T-helper 1 cell (primary cell): ENCODE measurements at places on chromosomes 5 and 9.

GRCh38 chr9:111975709-111976108, 79.1 kb downstream of the UGCG start:
- no peak for DNase-seq

DNA sequence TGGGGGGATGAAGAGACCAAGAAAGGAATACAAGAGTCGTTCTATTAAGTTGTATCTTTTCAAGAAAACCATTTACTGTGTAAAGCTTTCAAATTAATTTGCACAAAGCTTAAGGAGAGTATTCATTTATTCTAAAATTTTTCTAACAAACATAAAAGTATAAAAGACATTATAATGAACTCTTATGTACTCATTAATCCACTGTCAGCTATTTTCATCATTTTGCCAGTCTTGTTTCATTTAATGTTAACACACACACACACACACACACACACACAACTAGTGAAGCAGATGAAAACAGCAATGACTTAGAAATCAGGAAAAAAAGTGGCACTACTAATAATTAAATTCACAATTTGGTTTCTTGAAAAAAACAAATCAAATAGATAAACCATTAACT, 176.7 kb downstream of the TLE1 start:
- no peak for DNase-seq

DNA sequence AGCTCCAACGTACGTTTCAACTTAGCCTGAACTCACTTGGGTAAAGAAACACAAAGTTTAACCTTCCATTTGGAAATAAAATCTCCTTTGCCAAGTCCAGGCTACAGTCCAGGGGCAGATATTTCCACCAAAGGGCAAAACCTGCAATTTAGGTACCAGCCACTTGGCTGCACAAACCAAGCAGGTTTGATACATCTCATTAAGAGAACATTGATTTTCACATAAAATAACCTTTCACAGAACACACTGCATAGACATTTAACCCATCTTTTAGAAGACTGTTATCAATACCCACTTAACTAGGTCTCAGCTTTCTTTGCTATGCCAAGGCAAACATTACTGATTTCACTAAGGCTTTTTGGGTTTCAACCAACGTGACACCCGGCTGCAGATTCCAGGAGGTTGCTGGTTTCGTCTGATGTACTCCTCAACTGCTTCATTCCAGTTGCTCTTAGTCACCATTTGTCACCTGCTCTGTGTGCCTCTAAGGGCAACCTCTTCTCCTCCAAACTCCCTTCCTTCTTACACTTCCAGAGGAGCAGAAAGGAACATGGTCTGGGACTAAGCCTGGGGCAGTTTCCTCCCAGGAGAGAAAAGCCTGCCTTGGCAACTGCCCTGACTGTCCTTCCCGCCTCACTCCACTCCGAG, 67.1 kb downstream of the EPB41L4B start:
- DNase-seq: no peak

DNA sequence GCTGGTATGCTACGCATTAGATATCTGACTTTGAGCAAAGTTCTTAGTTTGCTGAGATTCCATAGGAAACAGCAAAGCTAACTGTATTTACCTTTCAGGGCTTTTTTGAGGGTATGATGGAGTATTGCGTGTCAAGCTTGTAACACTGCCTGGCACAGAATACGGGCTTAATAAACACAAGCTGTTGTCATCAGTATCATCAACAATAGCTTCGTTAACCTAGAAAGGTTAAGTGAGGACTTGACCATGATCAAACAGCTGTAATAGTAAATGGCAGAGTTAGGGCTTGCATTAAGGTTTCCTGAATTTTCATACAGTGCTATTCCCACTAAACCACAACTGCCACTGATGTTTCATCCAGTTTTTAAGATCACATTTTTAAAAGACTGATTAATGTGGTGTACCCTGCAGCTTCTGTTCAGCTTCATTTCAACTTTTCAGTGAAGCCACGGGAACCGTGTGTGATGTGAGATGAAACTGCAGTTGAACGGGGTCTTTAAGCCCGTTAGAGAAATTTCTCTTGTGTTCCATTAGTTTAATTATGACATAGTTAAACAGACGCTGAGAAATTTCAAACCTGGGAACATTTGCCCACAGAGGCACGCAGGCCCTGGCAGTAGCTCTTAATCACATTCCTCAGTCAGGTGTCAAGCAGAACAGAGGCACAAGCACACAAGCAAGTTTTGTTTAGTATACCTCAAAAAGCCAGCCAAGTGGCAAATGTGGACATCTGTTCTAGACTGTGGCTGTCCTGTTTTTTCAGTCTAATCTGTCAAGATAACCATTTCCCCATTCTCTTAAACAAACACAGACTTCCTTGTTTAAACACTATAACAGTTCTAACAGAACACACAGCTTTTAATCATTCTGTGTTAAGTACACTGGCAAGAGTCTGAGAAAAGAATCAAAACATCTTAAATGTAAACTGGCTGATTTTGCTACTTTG, 147.1 kb downstream of the ZNF608 start:
- DNase-seq: no peak

DNA sequence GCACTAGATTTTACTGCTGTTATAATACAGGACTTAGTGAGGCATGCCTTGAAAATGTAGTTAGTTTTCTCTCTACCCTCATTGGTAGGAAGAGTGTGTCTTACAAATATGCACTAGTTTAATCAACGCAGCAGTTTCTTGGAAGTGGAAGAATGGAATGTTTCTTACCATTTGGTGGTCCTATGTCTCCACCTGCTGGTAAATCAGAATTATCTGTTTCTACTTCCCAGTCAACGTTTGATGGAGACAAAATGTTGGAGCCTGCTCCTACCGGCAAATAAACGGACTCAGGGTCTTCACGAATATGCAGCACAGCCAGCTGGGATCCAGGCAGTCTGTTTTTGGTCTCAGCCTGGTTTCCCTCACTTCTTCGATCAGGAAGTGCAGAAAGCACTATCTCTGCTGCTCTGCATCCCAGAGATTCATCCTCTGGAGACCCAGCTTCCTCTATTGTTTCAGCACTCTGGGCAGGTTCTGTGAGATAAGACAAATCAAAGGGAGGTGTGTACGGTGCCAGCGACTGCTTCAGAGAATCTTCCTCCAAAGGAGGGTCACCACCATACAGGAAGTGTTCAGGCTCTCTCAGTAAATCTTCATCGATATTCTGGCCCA, 59.5 kb upstream of the PCA3 start:
- DNase-seq: peak; percentile 3

GRCh38 chr9:128910906-128911305, 9.9 kb upstream of the PHYHD1 start:
- no peak for DNase-seq

- DNase-seq: no peak
Observed at GRCh38 chr9:106892632-106893031, 29.7 kb downstream of the ZNF462 start.

DNA sequence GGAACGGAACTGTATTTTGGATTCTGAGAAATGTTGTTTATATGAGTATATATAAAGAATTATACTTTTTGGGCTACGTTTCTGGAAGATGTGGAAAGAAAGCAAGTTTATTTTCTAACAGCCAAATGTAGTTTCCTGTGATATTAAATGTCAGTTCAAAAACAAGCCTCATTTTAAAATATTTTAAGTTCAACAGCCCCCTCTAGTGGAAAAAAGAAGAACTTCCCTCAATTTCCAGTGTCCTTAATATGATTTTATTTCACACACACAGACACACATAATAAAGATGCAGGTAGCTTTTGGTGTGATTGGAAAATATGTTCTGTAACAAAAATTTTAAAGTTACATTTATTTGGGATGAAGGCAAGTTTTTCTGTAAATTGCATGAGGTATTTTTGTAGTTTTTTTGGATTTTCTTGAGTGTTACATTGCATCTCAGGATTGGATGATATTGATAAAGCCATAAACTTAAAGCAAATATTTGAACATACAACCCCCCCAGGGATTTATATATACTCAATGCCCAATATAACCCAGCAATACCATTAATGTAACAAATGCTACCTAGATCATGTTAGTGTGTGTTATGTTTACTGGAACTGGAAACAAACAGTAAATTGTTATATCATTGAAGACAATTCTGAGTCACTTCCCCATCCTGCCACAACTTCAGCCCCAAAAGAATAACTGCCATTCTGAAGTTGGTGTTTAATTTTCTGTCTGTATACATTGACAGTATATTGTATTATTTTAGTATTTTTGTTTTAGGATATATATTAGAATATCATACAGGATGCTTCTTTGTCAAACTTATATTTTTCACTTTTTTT, 54.0 kb downstream of the CCDC171 start:
- peak; percentile 57 for DNase-seq

DNA sequence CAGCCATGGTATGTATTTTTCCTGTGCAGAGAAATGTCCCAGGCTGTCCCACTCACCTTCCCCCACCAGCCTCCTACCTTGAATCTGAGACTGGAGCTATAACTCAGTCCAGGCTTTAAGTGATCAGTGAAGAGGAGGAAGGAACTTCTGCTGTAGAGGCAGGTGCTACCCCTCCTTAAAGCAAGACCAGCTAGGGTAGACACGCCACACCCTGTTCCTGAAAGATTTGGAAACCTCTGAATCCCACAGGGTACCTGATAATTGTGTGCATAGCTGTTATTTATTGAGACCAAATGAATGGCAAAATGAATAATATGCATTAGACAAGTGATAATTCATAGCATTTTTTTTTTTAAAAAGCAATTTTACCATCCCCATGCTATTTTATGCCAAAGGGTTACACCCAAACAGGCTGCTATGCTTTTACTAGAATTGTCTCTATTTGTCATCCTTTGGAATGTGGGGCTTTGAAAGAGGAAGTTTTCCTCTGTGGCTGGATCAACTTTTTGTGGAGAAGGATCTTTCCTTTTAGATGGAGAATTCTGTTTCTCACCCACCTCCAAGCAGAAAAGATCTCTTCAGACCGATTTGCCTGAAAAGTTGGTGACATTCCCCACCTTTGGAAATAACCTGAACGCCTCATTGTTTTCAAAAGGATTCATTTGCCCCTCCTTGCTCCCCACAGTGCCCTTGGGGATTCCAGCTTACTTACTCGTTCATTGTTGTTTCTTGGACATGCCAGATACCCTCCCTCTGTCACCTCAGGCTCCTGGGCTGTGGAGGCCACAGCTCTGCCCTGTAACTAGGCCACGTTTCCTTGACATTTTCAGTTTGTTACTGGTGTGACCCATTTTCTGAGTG, 248.7 kb downstream of the NR3C1 start:
- no peak for DNase-seq

DNA sequence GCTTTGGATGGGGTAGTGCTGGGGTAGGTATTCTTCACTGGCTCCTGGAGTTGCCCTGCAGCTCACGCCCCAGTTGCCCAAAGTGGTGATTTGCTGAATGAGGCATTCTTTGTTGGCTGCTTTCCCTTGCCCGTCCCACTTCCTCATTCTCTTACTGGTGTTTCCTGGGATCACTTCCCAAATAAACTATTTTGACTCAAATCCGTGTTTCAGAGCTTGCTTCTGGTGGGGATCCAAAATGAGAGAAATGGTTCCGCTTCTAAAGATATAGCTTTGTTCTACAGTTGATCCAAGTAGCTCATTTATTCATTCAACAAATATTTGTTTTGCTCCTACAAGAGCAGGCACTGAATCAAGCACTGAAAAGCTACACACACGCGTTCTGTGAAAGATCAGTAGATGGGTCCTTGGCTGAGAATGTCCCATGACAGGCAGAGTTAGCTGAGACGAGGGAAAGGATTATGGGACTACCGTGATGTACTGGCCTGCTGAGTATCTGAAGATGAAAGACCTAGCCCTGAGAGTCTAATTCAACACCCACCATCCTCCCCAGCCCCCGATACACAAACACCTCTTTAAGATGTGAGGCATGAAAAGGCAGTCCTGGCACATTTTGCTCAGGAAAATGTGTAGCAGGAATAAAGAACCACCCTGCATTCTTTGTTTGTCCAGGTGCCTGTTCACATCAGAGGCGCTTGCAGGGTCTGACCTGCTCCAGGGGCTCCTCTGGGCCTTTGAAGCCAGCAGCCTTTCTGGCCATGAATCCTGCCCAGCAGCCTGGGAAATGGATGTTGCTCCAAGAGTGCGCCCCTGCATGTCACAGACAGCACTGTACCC, 143.1 kb upstream of the RANBP3L start:
- DNase-seq: no peak

GRCh38 chr5:167128581-167128980, 1162.9 kb upstream of the WWC1 start:
- DNase-seq: no peak

DNA sequence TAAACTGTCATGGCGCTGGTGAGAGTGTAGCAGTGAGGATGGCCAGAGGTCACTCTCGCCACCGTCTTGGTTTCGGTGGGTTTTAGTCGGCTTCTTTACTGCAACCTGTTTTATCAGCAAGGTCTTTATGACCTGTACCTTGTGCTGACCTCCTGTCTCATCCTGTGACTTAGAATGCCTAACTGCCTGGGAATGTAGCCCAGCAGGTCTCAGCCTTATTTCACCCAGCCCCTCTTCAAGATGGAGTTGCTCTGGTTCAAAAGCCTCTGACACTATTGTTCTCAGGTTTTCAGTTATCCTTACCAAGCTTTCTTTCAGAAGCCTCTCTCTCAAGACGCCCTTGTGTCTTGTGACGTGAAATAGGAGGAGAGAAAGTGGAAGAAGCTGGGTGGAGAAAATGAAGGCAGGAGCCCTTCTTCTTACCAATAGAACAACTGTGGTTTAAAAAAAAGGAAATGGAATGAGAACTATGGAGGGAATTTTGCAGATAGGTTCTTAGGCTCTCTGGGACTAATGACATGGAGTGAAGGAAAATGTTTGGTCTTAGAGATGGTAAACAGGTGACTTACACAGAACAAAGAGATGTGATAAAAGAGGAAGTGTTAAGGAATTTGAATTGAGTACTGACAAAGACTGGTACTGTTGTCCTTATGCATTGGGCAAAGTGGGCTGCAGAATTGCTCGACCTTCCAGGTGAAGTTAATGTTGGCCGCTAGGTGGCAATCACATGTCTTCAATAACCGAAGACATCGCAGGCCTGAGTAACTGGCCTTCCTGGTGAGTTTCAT, 133.3 kb upstream of the RAI14 start:
- peak; percentile 40 for DNase-seq

DNA sequence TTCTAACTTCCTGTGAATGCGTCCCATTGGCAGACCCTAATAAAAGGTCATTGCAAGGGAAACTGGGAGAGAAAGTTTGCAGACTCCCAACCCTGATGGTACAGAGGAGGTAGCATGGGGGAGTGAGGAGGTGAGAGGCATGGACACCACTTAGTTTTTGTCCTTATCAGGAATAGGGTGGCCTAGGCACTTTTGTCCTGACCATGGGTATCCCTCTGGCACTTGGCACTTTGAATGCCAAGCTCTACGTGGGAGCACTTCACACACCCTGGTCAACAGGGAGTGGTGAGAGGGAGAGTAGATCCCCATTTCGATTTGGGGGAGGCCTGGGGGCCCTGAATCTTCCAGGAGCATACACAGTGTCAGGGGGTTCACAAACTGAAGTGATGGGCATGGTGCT, 75.6 kb upstream of the SH3PXD2B start:
- DNase-seq: no peak
